Skeletal muscle tissue (tissue), 5 donors: ENCODE measurements at places on chromosomes 6 and 20. TPM values are rescaled to one million over a fixed set of nuclear protein-coding genes. Genes with fewer than 3 reads are reported as not detected.

STX11 gene
- total RNA-seq = 2.1 TPM

ARFGEF3 gene
- total RNA-seq = 1.0 TPM

ARMC2 gene
- 4.7 TPM for total RNA-seq

ENPP5 gene
- total RNA-seq = 3.7 TPM

ATRN gene
- total RNA-seq = 21.4 TPM

RPP21 gene
- 7.8 TPM for total RNA-seq

PLA2G7 gene
- 1.6 TPM for total RNA-seq

BHLHE23 gene
- not detected for total RNA-seq

ERVFRD-1 gene
- total RNA-seq = not detected

TMEM14C gene
- 93.4 TPM for total RNA-seq

RSPH3 gene
- 2.1 TPM for total RNA-seq

IMPG1 gene
- total RNA-seq = 0.52 TPM

TXLNB gene
- total RNA-seq = 60.0 TPM

ANKRD6 gene
- 4.2 TPM for total RNA-seq

SS18L1 gene
- 11.5 TPM for total RNA-seq

LY6G6F gene
- total RNA-seq = not detected

DOK5 gene
- total RNA-seq = 31.3 TPM

GPX5 gene
- not detected for total RNA-seq

FANCE gene
- 21.9 TPM for total RNA-seq

IDH3B gene
- 156 TPM for total RNA-seq

SSR1 gene
- total RNA-seq = 20.4 TPM

TNFRSF21 gene
- total RNA-seq = 9.4 TPM

KIFC1 gene
- total RNA-seq = 12.0 TPM

HTR1B gene
- not detected for total RNA-seq

JPH2 gene
- total RNA-seq = 85.1 TPM

SLA2 gene
- not detected for total RNA-seq

CAPN11 gene
- total RNA-seq = 0.52 TPM

HAO1 gene
- not detected for total RNA-seq

HCK gene
- total RNA-seq = 8.4 TPM

HFE gene
- 4.7 TPM for total RNA-seq

CTAGE9 gene
- not detected for total RNA-seq

PRDM13 gene
- not detected for total RNA-seq

SCGN gene
- 1.0 TPM for total RNA-seq

LZTS3 gene
- 1.6 TPM for total RNA-seq

IL20RA gene
- total RNA-seq = 9.9 TPM

EPB41L1 gene
- total RNA-seq = 10.4 TPM

FLRT3 gene
- total RNA-seq = 9.4 TPM

KHDC1L gene
- total RNA-seq = not detected

FOXC1 gene
- total RNA-seq = 1.6 TPM

GGT7 gene
- 2.6 TPM for total RNA-seq

GJA10 gene
- not detected for total RNA-seq

EMILIN3 gene
- 23.5 TPM for total RNA-seq

PBOV1 gene
- not detected for total RNA-seq

FOXS1 gene
- 3.1 TPM for total RNA-seq

SEL1L2 gene
- total RNA-seq = not detected

VSX1 gene
- total RNA-seq = not detected

LTA gene
- total RNA-seq = not detected

FAM83D gene
- 4.2 TPM for total RNA-seq

CTCFL gene
- total RNA-seq = not detected
